T-helper 17 cell (primary cell): ENCODE measurements at places on chromosomes 1 and 21. TPM values are rescaled to one million over a fixed set of nuclear protein-coding genes. Genes with fewer than 3 reads are reported as not detected.

GRCh38 chr1:5662744-5663126, 329.5 kb downstream of the NPHP4 start:
- DNase-seq: no peak

- no peak for DNase-seq
These were observed 141.9 kb downstream of the CLEC20A start for GRCh38 chr1:178354816-178355215.

Gene OR2C3
- total RNA-seq: not detected

Gene ZNF683
- not detected for total RNA-seq

Gene PAFAH2
- total RNA-seq: 4.9 TPM
